ENCODE measurements at places on chromosomes 13 and 19.

DNA sequence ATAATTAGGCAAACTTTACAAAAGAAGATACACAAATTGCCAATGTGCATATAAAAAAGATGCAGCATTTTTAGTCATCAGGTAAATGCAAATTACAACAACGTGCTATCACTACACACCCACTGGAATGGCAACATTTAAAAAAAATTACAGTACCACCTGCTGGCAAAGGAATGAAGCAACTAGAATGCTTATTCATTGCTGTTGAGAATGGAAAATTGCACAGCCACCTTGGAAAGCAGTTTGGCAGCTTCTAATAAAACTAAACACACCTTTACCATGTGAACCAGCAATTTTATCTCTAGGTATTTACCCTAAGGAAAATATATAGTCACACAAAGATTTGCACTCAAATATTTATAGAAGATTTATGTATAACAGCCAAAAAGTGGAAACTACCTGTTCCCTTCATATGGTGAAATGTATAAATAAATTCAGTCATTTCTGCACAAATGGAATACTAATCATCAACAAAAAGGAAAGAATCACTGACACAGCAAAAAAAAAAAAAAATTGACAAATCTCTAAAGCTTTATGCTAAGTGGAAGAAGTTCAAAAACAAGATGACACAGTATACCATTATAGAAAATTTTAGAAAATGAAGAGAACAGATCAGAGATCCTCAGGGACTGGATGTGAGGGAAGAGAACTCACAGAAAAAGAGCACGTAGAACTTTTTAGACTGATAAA is 30.3 kb downstream of the OXGR1 start:
- no peak for DNase-seq

DNA sequence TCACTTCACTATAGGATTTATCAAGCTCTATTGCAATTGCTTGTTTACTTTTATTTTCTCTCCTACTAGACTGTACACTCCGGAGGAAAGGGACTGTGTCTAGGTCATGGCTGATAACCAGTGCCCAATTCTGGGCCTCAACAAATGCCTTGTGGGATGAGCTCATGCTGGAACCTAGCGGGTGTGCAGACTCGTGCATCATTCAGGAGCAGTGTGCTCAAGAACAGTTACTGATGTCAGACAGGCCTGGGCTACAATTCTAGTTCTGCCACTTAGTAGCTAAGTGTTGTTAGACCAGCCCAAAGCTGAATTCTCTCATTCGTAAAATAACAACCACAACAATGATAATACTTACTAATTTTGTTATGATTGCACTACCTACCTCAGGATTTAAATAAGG is 95.4 kb downstream of the CYSLTR2 start:
- no peak for DNase-seq

- DNase-seq, result peak; percentile 64
These were observed 44.5 kb upstream of the GTF3A start for GRCh38 chr13:27379694-27380641.

- no peak for DNase-seq
These were observed 103.1 kb upstream of the UBL3 start for GRCh38 chr13:29953542-29953941.

DNA sequence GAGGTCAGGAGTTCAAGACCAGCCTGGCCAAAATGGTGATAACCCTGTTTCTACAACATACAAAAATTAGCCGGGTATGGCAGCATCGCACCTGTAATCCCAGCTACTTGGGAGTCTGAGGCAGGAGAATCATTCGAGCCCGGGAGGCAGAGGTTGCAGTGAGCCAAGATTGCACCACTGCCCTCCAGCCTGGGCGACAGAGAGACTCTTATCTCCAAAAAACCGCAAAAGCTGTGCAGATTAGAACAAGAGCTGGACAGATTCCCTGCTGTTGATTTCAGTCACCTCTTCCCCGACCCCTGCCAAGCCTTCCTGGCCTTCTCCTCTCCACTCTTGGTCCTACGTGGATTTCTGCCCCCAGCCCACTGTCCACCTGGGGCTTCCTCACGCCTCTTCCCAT is 8.3 kb downstream of the CAMSAP3 start:
- no peak for DNase-seq

DNA sequence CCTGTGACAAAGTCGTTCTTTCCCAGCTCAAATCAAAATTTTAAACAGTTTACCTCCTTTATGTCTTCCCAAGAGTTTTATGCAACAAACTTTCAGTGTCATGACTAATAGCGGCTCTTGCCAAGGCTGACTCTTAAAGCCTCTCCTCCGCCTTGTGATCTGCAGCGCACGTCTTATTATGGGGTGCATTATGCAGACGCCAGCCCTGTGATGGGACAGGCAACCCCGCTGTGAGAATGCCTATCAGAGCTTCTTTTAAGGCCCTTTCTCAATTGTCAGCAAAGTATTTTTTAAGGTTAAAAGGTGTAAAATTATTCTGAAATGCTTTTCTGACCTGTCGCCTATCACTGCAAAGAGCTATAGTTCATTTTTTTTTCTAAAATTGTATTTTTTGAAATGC is 152.8 kb downstream of the SOX1 start:
- no peak for DNase-seq

Measured in NCI-H1417 (cell line).